CD4-positive, alpha-beta T cell treated with Interleukin-1 beta for 1 hour (primary cell): ENCODE measurements at places on chromosomes 1 and 21.

- no peak for DNase-seq
Observed at GRCh38 chr1:226407199-226407496, 745 bp downstream of the PARP1 start.

DNA sequence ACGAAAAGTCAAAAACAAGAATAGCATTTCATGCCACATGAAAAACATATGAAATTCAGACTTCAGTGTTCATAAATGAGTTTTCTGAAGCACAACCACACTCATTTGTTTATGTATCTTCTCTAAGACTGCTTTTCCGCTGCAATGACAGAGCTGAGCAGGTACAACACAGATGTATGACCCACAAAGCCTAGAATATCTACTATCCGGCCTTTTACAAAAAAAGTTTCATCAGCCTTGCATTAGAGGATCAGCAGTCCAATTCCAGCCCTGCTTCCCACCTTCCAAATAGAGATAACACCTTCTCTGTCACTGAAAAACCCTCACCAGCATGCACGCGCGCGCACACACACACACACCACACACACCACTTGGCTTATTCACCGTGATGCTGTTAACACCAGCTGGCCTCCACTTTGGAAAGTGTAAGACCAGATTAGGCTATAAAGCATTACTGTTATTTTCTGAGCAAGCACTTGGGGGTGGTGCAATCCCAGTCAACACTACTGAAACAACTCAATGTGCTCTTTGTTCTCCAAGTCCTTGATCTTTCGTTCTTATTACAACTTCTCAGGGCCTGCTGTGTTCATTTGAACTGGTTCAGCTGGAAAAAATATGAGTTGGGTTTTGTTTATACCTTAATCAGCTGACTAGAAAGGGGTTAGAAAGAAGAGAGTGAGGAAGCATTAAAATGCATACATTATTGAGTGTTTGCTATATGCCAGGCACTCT lies 90.0 kb downstream of the GLUL start:
- no peak for DNase-seq

DNA sequence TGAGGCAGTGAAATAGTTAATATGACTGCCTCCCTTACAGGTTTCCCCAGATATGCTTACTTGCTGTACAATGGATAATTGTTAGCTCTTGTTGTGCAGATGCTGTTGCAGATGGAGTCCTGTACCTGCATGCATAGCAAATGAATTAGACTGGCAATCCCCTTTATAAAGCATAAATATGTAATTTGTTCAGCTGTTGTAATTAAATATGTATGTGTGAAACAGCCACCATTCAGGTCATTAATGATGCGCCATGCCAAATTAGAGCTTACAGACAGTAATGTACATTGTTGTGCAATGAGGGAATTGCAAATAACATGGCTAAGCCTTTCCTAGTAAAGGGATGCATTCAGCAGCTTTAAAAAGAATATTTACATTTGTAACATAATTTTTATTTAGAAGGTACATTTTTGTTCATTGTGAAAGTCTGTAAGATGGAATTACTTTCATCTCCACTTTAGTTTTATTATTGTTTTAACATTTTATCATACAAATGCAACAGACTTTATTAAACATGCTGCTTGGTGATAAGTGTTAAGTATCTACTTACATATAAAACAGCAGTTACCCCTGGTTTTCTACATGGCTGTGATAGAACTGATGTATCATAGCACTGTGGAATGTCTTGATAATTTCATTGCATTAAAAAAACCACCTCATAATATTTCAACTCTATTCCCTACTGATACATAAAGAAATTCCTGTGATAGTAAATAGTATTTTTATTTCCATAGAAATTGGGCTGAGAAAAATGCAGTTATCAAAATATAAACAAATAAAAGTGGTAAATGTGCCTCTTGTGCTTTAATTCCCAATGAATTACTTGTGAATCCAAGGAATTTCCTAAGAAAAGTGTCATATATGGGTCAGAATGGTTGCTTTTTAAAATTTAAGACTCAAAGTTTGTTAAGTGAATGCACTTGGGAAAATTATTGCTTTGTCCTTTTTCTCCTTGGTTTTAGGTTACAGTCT lies 99.0 kb downstream of the NFIA start:
- no peak for DNase-seq

- no peak for DNase-seq
Observed at GRCh38 chr1:165073185-165074007, 283.1 kb downstream of the LMX1A start.

DNA sequence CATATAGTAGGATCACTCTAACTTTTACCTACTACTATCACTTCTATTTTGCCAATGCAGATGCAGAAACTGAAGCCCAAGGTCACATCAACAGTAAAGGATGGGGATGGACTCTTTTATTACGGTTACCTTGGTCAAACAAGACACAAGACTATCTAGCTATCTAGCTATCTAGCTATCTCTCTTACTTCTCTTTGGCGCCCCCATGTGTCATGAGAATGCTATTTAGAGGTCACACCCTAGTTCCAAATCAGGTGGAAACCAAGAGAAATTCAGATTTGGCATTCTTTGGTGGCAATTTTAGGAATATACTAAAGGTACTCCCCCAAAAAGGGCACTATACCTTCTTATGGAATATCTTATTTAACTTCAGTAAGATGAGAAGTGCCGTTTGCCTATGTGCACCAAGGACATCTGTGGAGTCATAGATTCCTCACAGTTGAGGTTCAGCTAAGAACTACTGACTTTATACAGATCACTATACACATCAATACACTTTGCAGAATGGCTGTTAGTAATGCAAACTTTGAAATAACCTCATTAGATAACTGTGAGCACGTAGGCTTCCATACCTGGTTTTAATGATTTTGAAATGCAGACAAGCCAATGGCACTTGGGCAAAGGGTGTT lies 6.7 kb downstream of the ZNF648 start:
- DNase-seq: peak; percentile 60

- DNase-seq: no peak
Observed at GRCh38 chr1:68210027-68210426, 22.3 kb downstream of the WLS start.

GRCh38 chr1:65514041-65514440 lies 93.6 kb downstream of the LEPR start:
- DNase-seq: no peak
